ENCODE measurements at places on chromosomes 5 and 9.

DNA sequence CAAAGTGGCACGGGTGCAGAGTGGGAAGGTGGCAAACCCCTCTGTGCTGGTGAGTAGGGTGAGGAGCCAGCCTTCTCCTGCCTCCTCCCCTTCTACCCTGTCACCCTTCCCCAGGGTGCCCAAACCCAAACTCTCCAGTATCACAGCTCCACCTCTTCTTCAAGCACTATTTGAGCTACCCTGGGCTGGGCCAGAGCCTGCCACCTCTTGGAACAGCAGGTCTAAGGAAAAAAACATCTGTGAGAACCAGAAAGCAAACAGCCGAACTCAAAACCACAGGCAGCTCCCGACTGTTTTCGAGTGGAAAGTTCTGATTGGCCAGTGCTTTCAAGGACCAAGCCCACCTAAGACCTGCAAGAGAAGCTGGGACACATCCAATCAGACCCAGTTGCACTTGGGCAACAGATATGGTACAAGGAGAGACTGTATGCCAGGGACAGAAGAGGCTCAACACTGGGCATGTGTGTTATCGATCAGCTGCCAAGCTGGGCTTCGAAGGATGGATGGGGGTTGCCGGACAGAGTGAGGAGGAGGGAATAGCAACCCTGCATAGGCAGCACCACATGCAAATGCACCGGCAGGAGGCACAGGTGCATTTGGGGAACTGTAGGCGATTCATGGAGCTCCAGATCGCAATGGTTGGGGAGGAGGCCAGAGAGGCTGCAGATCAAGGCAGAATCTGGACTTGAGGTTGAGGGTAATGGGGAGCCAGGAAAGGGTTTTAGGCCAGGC, 19.7 kb downstream of the ACSL6 start:
- no peak for DNase-seq

- no peak for DNase-seq
These were observed 518 bp downstream of the ERBIN start for GRCh38 chr5:65926893-65927292.

DNA sequence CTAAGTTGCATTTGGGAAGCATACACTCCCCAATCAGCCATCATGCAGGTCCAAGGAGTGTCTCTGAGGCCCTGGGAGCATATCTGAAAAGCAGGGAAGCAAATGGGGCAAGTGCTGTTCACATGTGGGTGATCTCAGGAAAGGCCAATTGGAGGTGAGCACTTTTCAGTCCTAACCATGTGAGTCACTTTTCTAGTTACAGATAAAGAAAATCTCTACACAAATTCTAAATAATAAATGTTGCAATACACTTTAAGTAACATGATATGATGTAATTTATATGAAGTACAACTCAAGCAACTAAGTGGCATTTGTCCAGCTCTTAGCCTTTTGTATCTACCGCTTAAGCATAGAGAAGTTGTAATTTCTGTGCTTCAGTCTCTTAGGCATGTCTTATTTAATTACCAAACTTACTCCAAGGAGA, 18.4 kb downstream of the ADAMTS16 start:
- DNase-seq = no peak

DNA sequence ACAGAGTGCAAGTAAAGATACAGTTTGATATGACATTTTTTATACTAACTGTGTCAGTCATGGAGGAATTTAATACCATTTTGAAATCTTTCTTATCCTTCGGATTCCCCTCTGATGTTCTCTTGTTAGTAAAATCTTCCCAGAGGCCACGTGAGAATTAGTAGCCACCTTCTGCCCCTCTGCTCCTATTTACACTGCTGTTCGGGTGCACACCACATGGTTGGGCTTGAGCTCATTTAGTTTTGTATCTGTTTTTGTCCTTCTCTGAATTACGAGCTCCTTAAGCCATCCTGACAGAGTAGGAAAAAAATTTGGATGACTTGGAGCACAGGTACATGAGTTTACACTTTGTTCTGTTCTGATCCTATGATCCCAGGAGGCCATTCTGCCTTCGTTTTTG, 109.7 kb downstream of the SV2C start:
- DNase-seq = no peak

DNA sequence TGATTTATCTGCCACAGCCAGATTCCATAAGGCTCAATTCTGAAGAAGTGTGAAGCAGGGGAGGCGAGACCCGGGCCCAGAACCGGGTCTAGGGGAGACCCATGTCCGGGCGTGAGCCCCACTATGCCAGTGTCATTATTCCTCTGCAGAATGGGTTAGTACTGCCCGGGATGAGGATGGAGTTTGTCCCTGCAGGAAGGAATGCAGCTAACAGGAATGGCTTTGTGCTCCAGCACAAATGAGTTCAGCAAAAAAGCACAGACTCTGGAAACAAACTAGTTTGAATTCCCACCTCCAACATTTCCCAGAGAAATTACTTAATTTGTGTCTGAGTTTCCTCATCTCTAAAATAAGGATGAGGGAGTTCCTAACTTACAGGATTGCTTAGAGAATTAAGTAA, 202.9 kb downstream of the SYK start:
- DNase-seq = no peak

GRCh38 chr5:180343831-180344695, 9.1 kb downstream of the GFPT2 start:
- DNase-seq = no peak

DNA sequence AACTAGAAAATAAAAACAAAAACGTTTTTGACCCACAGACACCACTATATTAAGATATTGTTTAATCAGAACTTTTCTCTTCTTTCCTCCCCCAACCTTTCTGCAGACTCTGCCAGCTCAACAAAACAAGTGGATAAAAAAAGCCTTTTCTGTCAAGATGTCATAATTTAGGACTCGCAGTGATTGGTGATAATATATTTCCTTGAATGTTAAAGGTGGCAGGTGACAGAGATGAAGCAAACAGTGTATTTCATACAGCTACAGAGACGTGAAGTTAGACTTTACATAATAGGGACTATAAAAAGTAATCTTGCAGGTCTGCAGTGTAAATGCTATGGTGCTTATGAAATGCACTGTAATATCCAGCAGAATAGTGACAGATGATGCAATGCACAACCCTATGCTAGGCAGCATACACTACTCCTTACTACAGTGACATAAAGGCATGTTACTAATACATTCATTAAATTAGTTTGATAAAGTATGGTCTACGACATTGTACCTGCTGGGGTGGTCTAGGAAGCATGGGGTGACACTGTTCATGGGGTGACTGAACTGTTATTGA, 326.7 kb upstream of the GRAMD2B start:
- DNase-seq = no peak

- no peak for DNase-seq
These were observed 6.3 kb upstream of the IRF1 start for GRCh38 chr5:132496631-132497487.

DNA sequence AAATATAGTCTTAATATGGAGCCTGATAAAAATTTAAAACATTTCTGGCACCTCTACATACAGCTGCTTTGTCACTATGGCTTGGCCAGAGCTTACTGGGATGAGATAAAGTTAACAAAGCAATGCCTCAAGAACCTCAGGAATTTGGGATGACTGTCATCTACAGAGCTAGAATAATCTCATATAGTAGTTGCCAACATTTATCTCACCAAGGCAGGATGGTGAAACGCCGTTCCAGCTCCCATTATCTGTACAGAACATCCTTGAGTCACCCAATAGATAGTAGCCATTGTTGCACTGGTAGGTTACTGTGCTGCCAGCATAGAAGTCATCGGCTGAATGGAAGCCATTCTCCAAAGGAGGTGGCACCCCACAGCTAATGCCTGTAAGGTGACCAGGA, 94.6 kb upstream of the TXNDC8 start:
- no peak for DNase-seq

DNA sequence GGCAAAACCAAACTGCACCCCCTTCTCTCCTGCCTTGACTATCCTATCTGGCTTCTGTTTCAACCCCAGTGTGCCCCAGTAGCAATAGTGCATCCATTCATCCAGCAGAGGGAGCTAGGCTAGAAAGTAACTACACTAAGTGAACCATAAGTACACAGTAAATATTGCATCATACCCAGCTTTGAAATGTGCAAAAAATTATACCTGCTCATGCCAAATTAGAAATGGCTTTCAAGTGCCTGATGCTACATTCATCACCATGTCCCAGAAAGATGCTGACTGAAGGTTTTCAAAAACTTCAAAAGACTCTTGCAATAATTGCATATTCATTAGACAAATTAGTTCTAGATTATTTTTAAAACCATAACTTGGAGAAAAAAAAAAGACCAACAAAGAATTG, 153.5 kb downstream of the PRELID2 start:
- no peak for DNase-seq

GRCh38 chr5:116375926-116376325, 198.7 kb downstream of the SEMA6A start:
- DNase-seq = no peak

GRCh38 chr5:72537166-72537565, 30.0 kb upstream of the ZNF366 start:
- no peak for DNase-seq

DNA sequence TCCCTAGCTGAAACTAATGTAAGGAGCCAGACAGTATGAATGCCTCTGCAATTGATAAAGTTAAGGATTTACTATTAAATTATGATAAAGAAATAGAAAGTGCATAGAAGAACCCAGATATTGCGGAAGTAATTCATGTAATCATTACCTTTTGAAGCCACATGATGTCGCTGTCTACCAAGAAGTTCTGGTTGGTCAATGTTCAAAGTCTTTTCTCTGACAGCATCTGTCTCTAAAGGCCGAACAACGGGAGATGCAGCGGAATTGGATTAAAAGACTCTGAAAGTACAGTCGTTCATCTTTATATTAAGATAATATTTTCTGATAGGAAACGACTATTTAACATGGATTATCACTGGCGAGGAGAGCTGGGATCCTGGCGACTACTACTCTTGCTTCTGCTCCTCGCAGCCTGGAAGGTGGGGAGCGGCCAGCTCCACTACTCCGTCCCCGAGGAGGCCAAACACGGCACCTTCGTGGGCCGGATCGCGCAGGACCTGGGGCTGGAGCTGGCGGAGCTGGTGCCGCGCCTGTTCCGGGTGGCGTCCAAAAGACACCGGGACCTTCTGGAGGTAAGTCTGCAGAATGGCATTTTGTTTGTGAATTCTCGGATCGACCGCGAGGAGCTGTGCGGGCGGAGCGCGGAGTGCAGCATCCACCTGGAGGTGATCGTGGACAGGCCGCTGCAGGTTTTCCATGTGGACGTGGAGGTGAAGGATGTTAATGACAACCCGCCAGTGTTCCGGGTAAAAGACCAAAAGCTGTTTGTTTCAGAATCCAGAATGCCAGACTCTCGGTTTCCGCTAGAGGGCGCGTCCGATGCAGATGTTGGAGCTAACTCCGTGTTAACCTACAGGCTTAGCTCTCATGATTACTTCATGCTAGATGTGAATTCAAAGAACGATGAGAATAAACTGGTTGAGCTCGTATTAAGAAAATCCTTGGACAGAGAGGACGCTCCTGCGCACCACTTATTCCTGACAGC, at the start of gene PCDHA8:
Gene PCDHA8 (plus strand): TSS at position 210 of the 985 bp plus-strand sequence. CDS start 135 bp downstream, at position 345.
- DNase-seq = no peak

- no peak for DNase-seq
These were observed 162.9 kb downstream of the TSSK1B start for GRCh38 chr5:113271745-113272454.

- no peak for DNase-seq
These were observed 77.9 kb downstream of the SEMA5A start for GRCh38 chr5:9468060-9468388.

GRCh38 chr9:133252301-133253020, 22.5 kb downstream of the ABO start:
- no peak for DNase-seq

DNA sequence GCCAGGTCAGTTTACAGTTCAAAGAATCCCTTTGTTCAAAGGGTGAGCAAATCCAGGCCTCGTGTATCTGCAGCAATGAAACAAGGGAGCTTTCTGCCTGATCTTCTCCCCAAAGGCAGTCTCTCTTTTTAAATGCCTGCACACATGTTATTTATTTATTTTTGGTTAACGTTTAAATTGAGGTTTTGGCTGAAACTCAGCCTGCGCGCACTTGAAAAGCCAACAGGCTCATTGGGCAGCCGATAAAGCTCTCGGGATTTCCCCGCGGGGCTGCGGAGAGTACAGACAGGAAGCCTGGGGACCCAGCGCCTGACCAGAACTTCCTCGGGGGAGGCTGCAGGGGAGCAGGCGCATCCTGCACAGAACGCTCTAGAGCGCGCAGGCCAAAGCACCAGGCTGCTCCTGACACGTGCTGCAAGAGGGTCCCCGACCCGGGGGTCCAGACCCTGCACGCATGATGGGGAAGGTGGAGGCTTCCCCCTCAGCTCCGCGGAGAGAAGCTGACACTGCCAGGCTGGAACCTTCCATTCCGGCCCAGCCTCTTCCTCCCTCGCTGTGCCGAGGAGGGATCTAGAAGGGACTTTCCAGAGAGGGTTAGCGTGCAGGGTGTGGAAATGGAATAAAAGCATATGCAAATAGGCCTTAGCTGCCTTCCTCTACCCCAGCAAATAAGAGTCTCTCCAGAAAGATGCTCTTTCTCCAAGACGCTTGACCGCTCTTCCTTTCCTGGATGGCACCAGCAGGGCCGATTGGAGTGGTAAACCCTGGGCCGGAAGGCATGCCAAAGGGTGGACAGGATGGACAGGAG, 46.1 kb downstream of the PTTG1 start:
- DNase-seq = no peak

- DNase-seq = no peak
These were observed 1.7 kb downstream of the SRD5A1 start for GRCh38 chr5:6634788-6635430.

DNA sequence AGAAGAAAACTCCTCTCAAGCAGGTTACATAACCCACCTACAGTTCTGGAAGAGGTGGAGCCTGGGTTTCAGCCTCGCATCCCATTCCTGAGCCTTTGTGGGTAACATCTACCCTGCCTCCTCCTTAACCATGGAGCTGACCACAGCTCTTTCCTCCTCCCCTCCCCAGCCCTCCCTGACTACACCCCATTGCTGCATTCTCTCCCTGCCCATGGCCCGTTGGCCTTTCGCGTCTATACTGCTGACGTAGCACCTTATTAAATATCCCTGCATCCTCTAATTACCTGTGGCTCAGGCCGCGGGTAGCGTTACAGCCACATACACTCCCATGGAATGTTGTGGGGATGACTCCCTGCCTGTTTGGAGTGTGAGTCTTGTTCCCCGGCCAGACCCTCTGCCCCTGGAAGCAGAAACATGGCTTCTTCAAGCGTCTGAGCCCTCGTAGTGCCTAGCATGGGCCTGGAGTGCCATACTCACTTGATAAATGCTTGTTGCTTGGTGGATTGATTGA, 72.8 kb downstream of the WWC1 start:
- no peak for DNase-seq

GRCh38 chr9:92480291-92480771, 2.0 kb downstream of the ASPN start:
- DNase-seq = no peak

- DNase-seq = no peak
These were observed 23.0 kb upstream of the PPARGC1B start for GRCh38 chr5:149707097-149707496.

DNA sequence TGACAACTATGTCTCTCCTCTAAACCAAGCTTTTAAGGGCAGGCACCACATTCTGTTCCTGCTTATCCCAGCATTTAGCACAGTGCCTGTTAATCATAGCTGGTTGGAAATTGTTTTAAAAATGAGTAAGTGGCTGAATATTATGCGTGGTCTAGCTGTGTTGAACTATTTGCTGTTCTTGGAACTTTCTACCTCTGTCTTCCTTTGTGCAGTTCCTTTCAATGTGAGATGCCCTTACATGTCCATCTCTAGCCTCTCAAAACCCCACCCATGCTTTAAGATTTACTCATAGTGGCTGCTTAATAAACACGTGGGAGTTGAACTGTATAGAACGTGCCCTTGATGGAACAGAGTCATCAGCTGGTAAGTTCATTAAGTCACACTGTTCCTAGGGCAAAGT, 34.5 kb downstream of the C9orf57 start:
- no peak for DNase-seq

- DNase-seq = no peak
These were observed 6.0 kb downstream of the UBQLN1 start for GRCh38 chr9:83701769-83702168.

All from cortex of kidney (tissue), 1 donor.